Right renal pelvis (tissue), 4 donors: ENCODE measurements at places on chromosomes 13 and 19. TPM values are rescaled to one million over a fixed set of nuclear protein-coding genes. Genes with fewer than 3 reads are reported as not detected.
A peak's percentile ranks its signal among the peaks of the same experiment; 100 is the strongest.

DNA sequence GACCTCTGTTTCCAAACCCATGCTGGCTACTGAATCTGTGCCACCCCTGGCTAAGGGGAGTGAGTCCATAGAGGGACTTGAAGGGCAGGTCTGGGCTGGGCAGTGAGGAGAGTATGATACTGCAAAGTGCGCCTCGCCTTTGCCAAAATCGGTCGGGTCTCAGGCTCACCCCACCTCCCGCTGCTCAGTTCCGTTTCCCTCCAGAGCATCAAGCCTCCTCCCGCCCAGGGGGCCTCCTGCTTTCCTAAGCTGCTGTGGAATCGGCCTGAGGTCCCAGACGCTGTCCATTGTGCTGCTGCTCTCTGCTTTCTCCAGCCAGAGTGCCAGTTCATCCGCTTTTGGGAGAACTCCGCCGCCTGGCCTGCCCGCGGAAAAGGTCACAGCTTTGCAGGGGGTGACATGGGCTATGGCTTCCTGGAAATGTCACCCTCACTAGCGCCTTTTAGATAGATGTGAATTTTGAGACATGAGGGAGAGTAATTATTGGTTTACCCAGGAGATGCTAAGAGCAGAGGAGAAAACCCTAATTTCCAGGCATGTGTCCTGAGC lies 1418.4 kb downstream of the UQCRFS1 start:
- no peak for DNase-seq

- no peak for DNase-seq
Observed at GRCh38 chr19:14339741-14340140, 41.5 kb upstream of the ADGRE5 start.

- DNase-seq: no peak
Observed at GRCh38 chr19:4352701-4353121, 9.3 kb downstream of the MPND start.

GRCh38 chr13:101785858-101786257 lies 333.4 kb downstream of the ITGBL1 start:
- DNase-seq: no peak

GRCh38 chr13:33206425-33206824 lies 79.1 kb downstream of the STARD13 start:
- no peak for DNase-seq

GRCh38 chr19:41195675-41196497 lies 2.9 kb downstream of the CYP2S1 start:
- no peak for DNase-seq

- DNase-seq: no peak
Observed at GRCh38 chr19:4477034-4477801, 5.1 kb downstream of the HDGFL2 start.

DNA sequence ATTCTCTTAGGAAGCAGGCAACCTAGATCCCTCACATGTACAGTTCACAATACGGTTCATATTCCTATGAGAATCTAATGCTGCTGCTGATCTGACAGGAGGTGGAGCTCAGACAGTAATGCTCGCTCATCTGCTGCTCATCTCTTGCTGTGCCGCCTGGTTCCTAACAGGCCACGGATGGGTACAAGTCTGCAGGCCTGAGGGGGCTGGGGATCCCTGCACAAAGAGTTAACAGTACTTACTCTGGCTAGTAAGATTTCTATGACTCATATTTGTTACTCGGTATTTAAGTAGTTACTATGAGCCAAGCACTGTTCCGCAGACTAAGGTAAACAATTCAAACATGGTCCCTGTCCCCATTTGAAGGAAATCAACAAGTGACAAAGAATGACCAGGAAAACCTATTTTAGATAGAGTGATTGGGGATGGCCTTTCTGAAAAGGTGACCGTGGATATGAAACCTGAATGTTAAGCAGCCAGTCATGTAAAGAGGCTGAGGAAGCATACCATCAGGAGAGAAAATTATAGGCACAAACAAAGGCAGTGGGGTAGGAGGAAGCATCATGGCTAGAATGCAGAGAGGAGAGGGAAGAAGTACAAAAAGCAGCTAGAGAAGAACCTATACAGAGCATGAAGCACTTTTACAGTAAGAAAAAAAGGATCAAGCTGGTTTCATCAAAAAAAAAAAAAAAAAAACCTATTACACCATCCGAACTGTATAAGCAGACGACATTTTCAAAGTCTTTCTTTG lies 20.6 kb upstream of the WBP4 start:
- no peak for DNase-seq

GRCh38 chr19:6048348-6048747 lies 62.0 kb downstream of the RFX2 start:
- no peak for DNase-seq

DNA sequence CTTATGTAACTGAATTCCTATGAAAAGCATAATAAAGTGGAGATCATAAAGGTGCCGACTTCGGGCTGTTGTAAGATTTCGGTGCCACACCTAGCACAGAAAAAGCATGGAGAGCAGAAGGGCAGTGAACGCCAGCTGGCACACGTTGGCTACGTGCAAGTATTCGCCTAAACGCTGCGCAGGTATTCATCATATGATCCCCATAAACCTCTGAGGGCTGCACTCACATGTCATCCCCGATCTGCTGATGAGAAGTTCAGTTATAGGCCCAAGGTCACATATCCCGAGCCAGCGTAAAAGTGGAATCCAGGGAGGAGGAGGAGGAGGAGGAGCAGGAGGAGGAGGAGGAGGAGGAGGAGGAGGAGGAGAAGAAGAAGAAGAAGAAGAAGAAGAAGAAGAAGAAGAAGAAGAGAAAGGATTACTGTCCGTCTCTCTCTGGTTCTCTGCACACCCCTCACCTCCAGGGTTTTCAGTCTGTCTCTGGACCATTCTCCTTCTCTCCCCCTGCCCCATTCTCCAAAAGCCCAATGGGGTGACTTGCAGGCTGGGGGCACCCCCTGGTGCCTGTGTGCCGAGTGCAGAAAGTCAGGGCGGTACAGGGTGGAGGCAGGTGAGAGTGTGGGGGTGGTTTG lies 18.6 kb upstream of the CYP2S1 start:
- DNase-seq: no peak

- DNase-seq: no peak
Observed at GRCh38 chr19:55460670-55461258, 678 bp downstream of the ISOC2 start.

DNA sequence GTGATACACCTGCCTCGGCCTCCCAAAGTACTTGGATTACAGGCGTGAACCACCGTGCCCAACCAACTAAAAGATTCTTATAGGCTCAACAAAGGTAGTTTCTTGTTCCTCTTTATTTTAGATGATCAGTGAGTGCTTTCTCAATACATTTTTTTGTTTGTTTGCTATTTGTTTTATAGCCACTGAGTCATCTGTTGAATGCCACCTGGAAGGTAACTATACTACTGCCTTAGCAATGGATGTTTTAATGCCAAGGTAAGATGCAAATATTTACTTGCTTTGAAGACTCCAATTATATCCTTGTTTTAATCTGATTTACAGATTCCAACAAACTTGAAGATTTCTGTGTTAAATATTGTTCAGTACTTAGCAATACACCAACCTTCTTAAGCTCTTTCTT lies 2807.4 kb upstream of the PCDH20 start:
- DNase-seq: no peak

DNA sequence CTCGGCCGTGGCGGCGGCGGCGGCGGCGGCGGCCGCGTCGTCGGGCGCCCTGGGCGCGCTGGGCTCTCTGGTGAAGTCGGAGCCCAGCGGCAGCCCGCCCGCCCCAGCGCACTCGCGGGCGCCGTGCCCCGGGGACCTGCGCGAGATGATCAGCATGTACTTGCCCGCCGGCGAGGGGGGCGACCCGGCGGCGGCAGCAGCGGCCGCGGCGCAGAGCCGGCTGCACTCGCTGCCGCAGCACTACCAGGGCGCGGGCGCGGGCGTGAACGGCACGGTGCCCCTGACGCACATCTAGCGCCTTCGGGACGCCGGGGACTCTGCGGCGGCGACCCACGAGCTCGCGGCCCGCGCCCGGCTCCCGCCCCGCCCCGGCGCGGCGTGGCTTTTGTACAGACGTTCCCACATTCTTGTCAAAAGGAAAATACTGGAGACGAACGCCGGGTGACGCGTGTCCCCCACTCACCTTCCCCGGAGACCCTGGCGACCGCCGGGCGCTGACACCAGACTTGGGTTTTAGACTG lies 1.7 kb downstream of the SOX1 start:
- DNase-seq: no peak

DNA sequence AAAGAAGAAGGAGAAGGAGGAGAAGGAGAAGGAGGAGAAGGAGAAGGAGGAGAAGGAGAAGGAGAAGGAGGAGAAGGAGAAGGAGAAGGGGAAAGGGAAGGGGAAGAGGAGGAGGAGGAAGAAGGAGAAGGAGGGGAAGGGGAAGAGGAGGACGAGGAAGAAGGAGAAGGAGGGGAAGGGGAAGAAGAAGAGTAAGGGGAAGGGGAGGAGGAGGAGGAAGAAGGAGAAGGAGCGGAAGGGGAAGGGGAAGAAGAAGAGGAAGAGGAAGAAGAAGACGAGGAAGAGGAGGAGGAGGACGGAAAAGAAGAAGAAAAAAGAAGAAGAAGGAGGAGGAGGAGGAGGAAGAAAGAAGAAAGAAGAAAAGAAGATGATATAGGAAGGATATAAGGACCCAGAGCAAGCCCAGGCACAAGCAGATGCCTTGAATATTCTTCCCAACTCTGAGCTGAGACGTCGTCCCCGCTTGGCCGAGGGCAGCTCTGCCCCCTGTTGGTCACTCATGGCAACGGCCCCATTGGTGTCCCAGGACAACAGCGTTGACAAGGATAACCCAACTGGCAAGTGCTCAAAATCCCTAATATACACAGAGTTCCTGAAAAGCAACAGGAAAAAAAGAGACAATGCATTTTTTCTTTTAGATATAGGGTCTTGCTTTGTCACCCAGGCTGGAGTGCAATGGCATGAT lies 30.6 kb upstream of the IGSF23 start:
- no peak for DNase-seq

DNA sequence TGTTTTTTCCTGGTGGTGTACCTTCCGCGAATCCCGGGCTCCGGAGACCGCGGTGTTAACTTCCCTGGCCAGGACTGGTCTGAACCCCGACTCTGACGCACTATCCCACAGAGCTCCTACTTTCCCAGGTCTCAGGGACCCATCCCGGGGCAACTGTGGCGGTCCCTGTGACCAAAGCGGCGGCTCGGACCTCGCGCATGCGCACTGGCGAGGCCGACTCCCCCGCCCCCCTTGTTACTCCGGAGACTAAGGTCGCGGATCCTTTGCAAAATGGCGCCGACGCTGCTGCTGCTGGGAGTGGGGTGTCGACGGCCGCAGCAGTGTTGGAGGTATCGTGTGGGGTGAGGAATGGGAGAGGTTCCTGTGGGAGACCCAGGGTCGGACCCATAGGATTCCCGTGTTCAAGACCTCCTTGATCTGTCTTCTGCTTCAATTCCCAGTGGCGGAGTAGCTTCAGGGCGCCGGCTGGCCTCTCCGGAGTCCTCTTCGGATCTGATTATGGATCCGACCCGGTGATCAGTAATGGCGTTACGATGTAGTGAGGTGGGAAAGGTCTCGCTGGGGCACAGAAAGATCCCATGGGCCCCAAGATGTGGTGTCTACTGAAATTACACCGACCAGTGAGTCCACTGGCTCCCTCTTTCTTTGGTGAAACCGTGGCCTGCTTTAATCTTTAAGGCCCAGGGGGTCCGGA lies 66.6 kb upstream of the ZNF527 start:
- DNase-seq: no peak

DNA sequence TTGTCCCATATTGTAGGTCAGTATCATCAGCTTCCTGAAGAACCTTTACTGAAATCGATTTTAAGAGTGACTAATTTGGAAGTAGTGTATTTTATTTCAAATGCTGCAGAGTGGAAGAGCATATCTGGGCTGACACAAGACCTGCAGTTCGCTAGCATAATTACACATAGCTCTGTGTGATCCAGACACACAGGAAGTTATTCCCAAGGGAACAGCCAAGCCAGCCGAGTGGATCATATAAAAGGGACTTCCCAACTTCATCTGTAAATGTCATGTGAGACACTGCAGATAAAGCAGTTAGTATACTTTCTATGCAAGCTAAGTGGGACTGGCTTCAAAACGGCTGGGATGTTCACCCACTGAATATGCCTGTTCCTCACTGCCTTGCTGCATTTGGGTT lies 760.4 kb downstream of the SLITRK1 start:
- no peak for DNase-seq

GRCh38 chr13:48851707-48852106 lies 124.0 kb upstream of the FNDC3A start:
- DNase-seq: no peak

DNA sequence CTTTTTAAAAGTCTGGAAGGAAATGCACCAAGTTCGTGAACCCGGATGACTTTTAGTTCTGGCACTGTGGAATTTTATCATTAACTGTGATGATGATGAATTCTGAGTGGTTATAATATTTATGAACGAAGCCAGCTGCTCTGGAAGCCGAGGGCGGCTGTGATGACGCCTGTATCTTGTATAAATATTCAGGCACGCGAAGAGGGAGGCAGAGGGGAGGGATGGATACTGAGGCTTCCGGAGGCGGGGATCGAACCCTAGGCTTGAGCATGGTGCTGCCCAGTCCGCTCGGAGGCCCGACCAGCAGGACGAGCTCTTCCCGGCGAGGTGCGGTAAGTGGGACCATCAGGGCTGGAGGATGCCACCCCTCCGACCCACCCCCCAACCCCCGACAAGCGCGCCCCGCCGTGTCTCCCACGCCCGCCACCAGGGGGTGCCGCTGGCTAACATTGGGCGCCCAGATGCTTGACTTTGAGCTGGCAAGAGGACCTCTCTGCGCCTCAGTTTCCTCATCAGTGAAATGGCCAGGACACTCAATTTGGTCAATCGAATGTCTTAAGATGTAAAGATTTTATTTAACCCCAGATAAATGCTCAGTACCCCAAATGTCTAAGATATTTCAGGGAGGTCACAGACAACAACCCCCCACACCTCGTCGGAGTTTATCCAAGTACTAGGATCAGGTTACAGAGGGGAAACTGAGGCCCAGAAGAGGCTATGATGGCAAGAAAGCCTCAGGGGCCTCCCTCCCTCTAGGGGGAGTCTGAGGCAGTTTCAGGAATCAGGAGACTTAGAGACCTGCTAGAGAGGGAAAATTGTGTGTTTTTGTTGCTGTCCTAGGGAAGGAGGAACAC lies 4.5 kb upstream of the RAB3A start:
- DNase-seq: no peak

- peak; percentile 78 for DNase-seq
Observed at GRCh38 chr13:60838581-60838980, 441.6 kb downstream of the TDRD3 start.

GRCh38 chr13:44746690-44747089 lies 170.6 kb upstream of the TSC22D1 start:
- DNase-seq: no peak

GRCh38 chr13:26053418-26053980 lies 1.7 kb upstream of the SHISA2 start:
- DNase-seq: no peak

- DNase-seq: no peak
Observed at GRCh38 chr13:32225481-32225931, 89.7 kb downstream of the ZAR1L start.

PRKCG gene
- 0.67 TPM for polyA plus RNA-seq

C13orf42 gene
- 0.44 TPM for polyA plus RNA-seq

CD22 gene
- 31.5 TPM for polyA plus RNA-seq

MYPOP gene
- polyA plus RNA-seq: 6.3 TPM

SLC1A6 gene
- polyA plus RNA-seq: 0.35 TPM

IL17D gene
- 10.9 TPM for polyA plus RNA-seq

FBXO27 gene
- polyA plus RNA-seq: 7.2 TPM

FGF14 gene
- 0.91 TPM for polyA plus RNA-seq

TICAM1 gene
- 6.2 TPM for polyA plus RNA-seq
